ENCODE measurements at places on chromosomes 3 and 15.

DNA sequence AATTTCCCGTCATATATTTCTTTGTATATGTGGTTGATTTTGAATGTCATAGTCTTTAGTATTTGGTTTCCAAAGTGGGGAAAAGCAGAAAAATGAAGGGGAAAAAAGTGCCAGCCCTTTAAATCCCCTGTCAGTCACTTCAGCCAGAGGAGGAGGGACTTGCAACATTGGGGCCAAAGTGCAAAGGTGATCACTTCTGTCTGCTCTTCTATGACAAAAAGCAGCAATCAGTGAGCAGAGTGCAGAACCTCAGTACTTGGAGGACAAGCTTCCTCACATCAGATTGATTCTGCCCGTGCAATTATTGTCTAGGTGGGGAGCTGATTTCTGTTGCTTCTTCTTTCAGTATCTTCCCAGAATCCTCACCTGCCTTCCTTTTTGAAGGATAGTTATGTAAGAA, 60.0 kb downstream of the STT3B start:
- no peak for DNase-seq

DNA sequence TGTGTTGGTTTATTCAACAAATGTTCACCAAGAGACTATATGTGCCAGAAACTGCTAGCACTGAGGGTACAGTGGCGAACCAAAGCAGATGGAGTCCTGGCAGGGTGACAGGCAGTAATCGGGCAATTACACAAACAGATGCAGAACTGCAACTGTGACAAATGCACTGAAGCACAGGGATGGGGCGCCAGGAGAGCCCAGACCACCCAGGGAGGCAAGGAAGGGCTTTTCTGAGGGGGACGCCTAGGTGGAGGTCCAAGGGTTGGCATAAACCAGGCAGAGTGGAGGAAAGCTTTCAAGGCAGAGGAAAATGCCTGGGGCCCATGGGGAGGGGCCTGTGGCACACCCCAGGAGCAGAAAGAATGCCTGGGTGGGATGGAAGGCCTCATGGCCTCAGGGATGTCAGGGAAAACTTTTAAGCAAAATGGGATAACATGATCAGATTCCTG, 5.5 kb downstream of the DIS3L start:
- no peak for DNase-seq

GRCh38 chr15:59794229-59794886, 105.2 kb upstream of the BNIP2 start:
- no peak for DNase-seq

GRCh38 chr3:128254066-128254590, 100.8 kb downstream of the EEFSEC start:
- no peak for DNase-seq

GRCh38 chr3:141804778-141805639, 41.8 kb downstream of the GRK7 start:
- DNase-seq = no peak
